ENCODE measurements at places on chromosomes 2 and 18.
A peak's percentile ranks its signal among the peaks of the same experiment; 100 is the strongest.

- no peak for DNase-seq
These were observed 92.7 kb downstream of the XRCC5 start for GRCh38 chr2:216201692-216202306.

GRCh38 chr2:189751080-189751658 is 11.4 kb downstream of the OSGEPL1 start:
- peak; percentile 53 for DNase-seq

GRCh38 chr2:168710754-168711467 is 91.5 kb upstream of the NOSTRIN start:
- DNase-seq: no peak

DNA sequence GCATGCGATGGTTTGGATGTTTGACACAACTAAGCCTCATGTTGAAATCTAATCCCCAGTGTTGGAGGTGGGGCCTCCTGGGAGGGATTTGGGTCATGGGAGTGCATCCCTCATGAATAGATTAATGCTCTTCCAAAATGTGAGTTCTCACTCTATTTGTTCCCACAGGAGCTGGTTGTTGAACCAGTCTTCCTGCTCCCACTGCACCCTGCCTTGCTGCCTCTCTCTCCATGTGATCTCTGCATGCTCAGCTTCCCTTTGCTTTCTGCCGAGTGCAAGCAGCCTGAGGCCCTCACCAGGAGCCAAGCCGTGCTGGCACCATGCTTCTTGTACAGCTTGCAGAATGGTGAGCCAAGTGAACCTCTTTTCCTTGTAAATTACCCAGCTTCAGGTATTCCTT is 206.8 kb downstream of the VAPA start:
- DNase-seq: no peak

- no peak for DNase-seq
These were observed 36.4 kb downstream of the ICOS start for GRCh38 chr2:203973000-203973399.

- DNase-seq: peak; percentile 73
These were observed 44.0 kb downstream of the GNAL start for GRCh38 chr18:11733031-11733430.
